Hematopoietic multipotent progenitor cell treated with erythropoietin and hydrocortisone succinate and interleukin-3 and kit ligand, for 4 days (in vitro differentiated cells): ENCODE measurements at places on chromosomes 16 and 17.
A peak's percentile ranks its signal among the peaks of the same experiment; 100 is the strongest.

DNA sequence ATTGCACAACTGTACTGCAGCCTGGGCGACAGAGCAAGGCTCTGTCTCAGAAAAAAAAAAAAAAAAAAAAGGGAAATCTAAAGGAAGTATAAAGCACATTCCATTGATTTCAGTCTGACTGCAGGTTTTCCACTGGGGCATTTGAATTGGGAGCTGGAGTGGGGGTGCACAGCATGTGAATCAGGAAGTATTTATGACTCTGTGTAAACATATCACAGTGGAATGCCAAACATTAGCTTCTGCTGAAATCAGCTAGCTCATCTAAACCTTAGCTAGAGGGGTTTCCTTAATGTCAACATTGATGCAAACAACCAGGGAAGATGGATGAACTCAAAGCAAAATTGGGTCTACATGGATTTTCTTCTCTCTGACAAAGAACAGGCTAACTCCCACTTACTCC lies 641.0 kb upstream of the EEF2KMT start:
- no peak for DNase-seq

- DNase-seq = peak; percentile 28
Measured at GRCh38 chr16:11797957-11798299, 870 bp upstream of the ZC3H7A start.

DNA sequence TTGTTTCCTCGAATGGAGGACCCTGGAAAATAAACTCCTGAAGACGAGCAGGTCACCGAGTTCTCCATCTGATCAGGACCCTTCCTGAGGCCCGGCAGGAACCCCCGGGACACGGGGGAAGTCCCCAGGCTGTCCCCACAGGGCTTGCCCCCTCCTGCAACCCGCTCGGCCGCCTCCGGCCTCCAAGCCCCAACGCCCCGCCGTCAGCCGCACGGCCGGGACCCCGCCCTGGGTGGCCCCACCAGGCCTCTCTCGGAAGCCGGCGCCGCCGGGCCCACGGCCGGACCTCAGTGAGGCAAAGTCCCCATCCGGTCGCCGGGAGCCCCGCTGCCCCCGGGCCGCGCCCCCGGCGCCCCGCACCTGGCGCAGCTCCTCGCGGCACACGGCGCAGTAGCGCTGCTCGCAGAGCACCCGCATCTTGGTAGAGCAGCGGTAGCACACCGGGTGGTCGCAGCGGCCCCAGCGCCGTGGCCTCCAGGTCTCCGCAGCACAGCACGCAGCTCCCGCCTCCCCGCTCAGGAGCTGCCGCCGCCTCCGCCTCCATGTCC lies 383 bp downstream of the ZNF598 start:
- peak; percentile 41 for DNase-seq

DNA sequence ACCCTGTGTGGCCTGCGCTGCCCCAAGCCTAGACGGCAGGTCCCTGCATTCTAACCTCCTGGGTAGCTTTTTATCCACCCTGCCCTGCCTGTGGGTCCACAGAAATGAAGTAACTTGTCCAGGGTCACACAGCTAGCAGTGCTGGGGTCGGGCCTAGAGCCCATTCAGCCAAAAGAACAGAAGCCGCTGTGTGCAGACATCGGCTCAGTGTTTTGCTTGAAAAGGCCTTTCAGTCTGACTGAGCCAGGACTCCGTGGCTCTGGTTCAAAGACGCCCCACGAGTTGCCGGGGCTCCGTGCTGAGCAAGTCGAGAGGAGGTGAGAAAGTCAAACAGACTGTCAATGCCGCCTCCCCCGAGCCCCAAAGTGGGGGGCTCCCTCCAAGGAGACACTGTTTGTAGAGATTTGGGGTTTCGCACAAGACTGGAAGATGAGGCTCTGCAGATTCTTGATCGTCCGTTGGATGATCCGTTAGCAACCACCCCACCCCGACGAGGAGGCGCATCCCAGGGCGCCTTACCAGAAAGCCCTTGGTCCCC lies 226.2 kb downstream of the NTN1 start:
- DNase-seq = no peak

- DNase-seq = no peak
Measured at GRCh38 chr16:49469930-49470451, 96.4 kb downstream of the C16orf78 start.

DNA sequence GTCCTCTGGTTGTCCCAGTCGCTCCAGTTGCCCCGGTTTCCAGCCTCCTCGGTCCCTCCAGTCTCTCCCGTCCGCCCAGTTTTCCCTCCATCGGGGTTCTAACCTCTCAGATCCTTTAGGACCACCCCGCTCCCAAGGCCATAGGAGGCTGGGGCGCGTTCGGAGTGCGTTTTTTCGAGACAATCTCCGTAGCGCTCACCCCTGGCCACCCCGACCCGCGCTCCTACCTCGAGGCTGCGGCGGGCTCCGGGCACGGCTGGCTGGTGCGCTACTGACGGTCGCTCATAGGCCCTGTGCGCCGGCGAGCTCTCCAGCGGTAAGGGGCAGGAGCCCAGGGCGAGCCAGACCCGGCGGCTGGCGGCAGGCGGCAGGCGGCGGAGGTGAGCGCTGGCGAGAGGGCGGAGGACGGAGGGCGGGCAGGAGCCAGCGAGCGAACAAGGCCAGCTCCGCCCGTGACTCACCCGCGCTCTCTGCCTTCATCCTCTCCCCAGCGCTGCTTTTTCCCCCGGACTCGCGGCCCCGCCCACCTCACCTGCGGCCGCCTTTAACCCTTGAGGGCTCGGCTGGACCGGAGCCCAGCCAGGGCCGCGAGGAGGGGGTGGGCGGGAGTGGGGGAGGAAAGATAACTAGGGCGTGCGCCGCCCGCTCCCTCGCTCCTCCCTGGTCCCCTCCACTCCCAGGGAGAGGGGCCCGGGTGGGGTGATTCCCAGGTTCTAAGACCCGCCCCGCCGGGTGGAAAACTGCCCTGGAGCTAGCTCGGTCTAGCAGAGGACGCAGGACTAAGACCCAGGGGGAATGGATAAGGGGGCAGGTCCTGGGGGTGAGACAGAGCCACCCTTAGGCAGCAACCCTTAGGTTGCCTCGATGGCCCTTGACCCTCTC lies at the start of gene SP6:
TSS of gene SP6 (minus strand) at position 472 of the 882 bp plus-strand sequence. CDS start 2,734 bp downstream, outside the sequence.
- DNase-seq = peak; percentile 71

DNA sequence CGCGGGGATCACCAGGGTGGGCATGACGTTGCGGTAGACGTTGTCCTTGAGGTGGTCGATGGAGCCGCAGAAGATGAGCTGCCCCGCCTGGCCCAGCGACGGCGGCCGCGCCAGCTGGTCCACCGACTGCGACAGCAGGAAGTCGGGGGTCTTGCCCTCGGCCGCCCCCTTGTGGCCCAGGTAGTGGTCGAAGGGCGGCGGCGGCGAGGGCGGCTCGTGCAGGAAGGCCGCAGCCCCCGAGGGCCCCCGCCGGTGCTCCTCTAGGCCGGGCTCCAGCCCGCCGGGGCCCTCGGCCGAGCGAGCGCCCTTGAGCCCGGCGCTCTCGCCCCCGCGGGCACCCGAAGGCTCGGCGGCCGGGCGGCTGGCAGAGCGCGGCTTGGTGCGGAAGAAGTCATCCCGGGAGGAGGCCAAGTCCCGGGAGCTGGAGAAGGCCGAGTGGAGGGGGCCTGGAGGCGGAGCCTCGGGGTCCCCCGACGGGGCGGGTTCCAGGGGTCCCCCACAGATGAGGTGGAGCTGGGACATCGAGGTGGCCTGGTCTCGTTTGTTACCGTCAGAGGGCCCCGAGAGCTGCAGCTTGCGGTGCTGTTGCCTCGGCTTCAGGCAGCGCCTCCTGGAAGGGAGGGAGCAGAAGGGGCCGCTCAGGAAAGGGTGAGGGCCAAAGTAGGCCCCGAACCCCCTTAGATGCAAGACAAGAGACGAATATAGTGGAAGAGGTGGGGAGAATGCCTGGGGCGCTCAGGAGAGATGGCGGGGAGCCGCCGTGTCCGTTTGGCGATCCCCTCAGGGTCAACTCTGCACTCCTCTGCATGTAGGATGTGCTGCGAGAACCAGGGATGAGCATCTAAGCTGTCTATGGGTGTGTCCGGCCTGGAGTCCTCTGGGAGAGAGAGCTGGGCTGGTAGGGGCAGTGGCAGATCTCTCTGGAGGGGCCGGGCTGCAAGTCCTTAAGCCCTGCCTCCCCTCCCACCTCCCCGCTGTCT lies 8.8 kb downstream of the FAM171A2 start:
- DNase-seq = peak; percentile 71

DNA sequence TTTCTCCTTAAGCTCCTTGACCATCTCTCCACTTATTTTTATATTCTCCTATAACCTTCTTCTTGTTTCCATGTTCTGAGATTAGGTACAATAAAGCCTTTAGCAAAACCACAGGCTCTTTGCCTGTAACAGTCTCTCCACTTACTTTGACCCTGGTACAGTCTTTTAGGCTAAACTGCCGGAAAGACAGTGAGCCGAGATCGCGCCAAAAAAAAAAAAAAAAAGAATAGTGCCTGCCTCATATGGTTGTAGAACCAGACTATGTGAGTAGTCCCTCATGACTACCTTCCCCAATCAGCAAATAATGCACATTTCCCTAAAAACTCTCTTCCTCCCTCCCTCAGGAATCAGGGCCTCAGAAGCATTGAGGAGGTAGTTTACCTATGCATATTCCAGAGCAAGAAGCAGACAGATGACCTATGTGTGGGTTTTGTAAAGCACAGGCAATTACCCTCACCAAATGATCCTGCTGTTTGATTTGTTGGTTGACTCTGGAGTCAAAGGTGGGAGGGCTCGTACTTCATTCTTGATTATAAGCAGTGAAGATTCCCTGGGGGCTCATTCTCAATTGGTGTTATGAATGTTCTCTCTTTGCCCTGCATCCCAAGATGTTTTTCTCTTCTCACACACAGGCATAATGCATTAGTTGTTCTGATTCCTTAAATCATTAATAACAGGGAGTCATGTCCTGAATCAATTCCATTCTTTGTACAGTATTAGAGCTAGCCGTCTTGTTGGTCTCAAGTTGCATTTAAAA lies 8.9 kb upstream of the NME1 start:
- DNase-seq = no peak

DNA sequence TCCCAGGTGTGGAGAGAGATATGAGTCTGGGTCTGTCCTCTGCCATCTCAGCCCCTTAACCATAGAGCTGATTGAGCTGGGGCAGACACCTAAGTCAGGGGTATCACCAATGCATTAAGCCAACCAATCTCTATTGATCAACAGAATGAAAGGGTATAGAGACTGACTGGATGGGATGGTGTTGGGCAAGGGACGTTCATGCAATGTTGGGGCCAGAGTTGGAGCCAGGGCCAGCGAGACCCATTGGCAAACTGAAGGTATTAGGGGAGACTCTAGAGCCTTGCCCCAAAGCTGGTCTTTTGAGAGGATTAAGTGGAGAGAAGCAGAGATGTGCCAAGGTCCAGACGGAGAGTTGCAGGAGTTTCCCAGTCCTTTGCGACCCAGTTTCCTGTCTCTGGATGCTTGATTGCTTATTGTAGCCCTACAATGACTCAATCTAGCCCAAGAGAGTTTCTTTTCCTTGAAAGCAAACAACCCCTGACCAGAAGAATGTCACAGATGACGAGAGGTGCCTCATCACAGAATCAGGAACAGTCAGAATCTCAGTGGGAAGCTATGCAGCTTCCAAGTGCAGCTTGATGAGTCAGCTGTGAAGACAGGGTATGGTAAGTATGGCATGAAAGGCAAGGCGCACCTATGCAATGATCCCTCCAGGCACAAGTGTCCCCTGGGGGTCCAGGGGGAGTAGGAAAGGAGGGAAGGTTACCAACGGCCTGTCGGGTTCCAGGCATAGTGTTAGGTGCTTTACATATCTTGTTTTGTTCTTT lies 137.2 kb downstream of the UTP18 start:
- DNase-seq = no peak

- no peak for DNase-seq
Measured at GRCh38 chr17:29559640-29560039, 7.2 kb downstream of the ABHD15 start.

- DNase-seq = no peak
Measured at GRCh38 chr17:48882272-48882671, 10.3 kb upstream of the ATP5MC1 start.

DNA sequence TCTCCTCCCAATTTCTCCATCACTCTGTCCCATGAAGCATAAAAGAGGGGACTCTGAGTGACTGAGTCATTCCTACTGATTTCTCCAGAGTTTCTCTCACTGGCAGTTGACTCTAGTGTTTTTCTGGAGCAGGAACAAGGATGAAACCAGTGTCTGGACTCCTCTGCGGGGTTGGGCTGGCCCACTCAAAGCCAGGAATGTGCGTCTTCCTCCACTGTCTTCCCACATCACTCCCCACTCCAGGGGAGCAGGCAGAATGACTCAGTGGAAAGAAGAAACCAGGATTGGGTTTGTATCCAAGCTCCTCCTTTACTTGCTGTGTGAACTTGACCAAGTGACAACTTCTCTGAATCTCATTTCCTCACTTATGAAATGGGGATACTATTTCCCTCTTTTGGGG lies 497.5 kb upstream of the SALL1 start:
- no peak for DNase-seq
